ENCODE measurements at places on chromosomes 13 and 19.

DNA sequence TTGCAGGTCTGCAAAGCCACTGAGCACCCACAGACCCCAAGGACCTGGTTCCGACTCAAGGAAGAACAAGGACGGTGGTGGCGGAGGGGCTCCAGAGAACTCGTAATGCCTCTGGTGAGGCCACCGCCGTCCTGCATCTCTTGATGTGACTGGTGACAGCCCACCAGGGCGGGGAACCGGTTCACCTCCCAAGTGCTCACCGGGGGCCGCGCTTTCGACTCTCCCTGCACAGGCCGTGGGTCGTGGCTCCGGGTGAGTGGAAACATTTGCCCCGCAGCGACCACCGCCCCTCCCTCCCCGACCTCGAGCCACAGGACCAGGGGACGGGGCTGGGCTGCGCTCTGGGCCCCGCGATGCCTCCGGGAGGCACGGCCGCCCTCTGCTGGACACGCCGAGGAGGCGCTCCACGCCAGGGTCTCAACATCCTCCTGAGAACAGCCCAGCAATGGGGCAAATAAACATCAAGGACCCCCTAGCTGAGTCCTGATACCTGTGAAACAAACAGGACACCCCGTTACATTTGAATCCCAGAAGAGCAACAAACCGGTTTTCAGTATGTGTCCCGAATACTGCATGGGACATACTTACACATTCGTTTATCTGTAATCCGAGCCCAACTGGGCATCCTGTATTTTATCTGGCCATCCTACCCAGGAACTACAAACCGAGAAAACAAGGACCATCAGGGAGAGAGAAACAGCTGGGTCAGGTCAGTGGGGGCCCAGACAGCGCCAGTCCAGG lies 3.9 kb upstream of the PLPP2 start:
- peak; percentile 63 for DNase-seq

GRCh38 chr13:101514695-101515275 lies 62.3 kb downstream of the ITGBL1 start:
- peak; percentile 60 for DNase-seq

DNA sequence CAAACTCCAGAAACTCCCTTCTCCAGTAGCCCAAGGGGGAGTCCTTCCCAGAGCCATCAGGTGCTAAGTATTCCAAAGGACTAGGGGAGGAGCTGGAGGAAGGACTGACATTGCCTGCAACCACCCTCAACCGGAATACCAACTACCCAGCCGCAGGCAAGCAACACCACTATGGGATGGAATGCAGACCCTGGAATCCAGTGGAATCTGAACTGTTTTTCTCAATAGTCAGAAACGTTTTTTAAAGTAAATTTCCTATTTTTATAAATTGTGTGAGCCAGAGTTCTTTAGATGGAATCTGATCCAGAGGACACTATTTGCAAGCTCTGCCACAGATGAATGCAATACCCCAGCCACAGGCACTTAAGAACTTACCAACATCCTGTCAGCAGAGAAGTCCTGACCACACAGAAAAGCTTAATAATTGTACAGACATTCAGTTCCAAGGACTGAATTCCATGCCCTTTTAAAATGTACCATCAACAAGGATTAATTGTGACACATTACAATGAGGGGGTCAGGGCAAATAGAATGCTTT lies 92.1 kb downstream of the USP12 start:
- peak; percentile 29 for DNase-seq

DNA sequence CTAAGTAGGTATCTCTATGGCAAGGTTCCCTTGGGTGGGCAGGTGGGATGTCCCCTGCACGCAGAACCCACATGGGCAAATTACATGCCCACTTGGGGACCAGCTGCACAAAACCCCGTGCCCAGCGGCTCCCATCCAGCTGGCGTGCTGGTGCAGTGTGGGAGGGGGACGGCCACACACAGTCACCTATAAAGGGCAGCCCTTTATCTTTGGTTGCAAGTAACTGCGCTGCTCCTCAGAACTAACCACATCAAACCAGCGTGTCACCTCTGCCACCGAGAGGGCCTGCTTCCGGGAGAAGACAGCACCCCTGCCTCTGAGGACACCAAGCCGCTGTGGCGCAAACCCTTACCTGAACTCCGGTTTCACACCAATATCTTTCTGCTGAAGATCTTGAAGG lies 32.2 kb downstream of the ANKRD27 start:
- DNase-seq, result no peak

DNA sequence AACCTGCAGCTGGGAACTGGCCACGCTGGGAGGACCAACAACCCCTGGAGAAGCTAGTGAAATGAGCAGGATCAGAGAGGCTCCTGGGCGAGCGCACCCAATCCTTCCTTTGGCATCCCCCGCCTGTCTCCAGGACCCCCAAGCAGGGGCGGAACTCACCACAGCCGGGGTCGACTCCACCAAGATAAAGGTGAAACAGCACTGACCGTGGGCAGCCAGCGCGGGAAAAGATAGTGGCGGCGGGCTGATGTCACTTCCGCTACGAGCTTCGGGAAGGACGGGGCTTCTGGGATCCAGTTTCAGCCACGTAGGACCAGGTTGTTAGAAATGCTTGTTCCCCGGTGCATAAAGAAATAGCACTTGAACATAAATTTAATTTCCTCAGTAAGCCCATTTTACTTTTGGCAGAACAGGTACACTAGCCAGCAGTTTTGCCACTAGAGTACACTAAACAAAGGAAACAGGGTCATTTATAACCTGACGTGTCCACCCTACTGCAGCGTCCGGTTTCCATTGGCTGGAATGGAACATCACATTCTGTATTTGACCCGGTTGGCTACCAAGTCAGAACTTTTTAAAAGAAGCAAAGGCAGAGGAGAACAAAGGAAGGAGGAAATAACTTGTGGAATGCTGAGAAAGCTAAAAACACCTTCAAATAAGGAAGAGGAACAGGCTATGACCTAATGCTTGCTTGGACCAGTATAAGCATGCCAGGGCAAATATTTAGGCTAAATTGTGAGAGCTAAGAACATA lies 25.5 kb upstream of the ZNF562 start:
- DNase-seq, result peak; percentile 78

DNA sequence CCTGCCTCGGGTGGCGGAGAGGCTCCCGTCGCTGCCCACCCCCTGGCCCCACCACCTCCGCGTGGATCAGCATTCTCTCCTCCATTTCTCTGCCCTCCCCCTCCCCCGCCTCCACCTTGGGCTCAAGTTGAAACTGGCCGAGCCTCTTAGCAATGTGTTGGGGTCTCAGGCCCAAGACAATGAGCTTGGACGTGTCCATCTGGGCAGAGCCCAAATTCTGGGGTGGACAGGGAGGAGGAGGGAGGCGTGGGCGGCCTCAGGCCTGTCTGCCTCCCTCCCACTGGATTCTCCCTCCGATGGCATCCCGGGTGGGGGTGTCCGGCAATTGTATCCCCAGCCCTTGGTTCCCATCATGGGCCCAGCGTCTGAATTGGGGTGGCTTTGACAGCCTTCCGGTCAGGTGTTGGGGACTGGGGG lies 1.2 kb downstream of the CELF5 start:
- no peak for DNase-seq

- peak; percentile 0 for DNase-seq
These were observed 982.4 kb upstream of the MIR17HG start for GRCh38 chr13:90365130-90365529.

DNA sequence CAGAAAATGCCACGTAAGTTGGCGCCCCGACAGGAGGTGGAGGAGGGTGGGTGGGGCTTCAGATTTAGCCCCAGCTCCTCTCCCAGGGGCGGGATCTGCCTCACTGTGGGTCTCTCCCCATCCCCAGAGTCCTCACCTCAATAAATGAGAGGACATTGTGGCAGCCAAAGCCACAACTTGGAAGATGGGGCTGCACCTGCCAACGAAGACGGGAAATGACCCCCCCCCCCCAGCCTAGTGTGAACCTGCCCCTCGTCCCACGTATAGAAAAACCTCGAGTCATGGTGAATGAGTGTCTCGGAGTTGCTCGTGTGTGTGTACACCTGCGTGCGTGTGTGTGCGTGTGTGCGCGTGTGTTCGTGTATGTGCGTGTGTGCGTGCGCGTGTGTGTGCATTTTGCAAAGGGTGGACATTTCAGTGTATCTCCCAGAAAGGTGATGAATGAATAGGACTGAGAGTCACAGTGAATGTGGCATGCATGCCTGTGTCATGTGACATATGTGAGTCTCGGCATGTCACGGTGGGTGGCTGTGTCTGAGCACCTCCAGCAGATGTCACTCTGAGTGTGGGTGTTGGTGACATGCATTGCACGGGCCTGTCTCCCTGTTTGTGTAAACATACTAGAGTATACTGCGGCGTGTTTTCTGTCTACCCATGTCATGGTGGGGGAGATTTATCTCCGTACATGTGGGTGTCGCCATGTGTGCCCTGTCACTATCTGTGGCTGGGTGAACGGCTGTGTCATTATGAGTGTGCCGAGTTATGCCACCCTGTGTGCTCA lies 1.5 kb upstream of the TRAPPC5 start:
- peak; percentile 65 for DNase-seq

GRCh38 chr13:63409791-63410351 lies 1994.2 kb upstream of the PCDH20 start:
- no peak for DNase-seq

DNA sequence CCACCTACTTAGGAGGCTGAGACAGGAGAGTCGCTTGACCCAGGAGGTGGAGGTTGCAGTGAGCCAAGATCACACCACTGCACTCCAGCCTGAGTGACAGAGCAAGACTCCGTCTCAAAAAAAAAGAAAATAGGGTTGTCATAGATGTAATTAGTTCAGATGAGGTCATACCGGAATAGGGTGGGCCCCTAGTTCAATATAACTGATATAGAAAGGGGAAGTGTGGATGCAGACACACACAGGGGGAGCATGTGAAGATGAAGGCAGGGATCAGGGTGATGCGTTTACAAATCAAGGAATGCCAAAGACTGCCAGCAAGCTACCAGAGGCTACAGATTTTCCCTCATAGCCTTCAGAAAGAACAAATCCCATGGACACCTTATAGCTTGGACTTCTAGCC lies 24.3 kb upstream of the EEF1AKMT1 start:
- DNase-seq, result no peak

DNA sequence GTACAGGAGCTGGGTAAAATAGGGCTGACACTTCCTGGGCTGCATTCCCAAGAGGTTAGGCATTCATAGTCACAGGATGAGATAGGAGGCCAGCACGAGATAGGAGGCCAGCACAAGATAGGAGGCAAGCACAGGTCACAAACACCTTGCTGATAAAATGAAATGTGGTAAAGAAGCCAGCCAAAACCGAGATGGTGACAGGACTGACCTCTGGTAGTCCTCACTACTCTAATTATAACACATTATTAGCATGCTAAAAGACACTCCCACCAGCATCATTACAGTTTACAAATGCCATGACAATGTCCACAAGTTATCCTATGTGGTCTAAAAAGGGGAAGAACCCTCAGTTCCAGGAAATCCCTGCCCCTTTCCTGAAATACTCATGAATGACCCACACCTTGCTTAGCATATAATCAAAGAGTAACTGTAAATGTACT lies 20.9 kb upstream of the IGSF23 start:
- DNase-seq, result no peak

GRCh38 chr19:5966215-5966614 lies 11.7 kb downstream of the RANBP3 start:
- DNase-seq, result no peak

DNA sequence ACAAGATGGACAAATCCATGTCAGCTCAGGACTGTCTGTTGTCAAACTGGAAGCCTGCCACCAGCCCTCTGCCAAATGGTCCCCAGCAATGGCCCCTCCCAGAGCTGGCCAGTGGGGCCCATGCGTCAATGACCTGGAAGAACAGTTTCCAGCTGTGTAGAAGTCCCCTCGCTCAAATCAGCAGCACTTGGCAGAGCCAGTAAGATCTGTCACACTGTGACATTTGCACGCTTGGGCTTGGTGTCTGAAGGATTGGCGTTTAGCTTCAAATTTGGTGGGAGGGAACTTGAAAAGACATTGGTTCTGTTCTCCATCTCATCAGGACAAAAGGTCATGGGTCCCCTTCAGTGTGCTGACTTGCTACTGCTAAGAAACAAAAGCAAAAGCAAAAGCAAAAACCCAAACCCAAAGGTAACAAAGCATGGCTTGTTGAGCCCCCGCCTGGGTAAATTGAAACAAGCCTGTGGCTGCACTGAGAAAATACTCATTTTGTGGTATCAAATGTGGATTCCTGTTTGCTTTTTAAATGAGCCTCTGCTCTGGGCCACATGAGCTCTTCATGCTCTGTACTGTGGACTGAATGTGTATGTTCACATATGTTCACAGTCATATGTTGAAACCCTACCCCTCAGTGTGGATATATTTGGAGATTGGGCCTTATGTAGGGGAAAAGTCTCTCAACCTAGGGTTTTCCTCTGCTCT lies 253.6 kb upstream of the MAB21L1 start:
- no peak for DNase-seq

DNA sequence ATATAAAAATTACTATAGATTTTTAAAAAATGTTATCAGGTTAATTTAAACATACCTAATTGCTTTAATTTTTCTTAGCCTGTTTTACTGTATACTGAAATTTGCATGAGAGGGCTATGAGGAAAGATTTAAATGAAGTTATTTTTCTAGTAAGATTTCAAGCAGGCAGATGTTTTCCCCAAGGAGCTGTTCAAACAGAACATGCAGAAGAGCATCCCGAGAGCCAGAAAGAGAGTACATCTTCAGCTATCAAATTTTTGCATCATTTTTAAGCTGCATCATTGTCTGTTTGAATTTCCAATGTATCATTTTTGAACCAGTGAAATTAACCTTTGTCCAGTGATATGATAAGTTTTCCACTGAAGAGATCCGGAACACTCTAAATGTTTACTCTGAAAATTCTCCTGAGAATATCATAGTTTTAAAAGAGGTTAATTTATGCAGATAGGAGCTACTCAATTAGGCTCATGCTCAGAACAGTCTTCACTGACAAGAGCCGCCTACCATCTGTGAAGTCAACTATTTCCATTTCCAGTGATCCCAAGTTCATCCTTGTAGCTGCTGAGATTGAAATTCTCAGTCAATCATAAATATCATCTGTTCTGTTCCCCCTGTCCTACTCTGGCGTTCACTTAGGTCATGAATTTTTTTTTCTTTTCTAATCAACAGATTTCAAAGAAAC lies 467.7 kb upstream of the NBEA start:
- DNase-seq, result no peak

DNA sequence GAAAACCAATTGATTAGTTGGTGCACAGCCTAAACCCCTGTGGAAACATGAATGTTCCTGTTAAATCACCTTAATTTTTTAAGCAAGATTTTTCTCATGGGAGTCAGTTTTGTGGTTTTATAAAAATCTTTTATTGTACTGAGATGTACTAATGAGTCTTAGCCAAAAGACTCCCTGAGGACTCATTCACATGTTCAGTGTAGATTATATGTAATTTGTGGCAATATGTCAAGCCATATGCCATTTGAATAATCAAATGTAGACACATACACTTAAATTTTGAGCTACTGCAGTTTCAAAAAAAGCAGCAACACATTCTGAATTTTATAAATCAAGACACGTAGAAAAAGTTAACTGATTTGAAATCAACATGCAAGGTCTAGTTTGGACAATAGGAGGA lies 395.2 kb downstream of the MYO16 start:
- no peak for DNase-seq

GRCh38 chr13:91659256-91660075 lies 261.0 kb downstream of the GPC5 start:
- DNase-seq, result no peak

GRCh38 chr13:106083620-106084350 lies 451.7 kb downstream of the EFNB2 start:
- DNase-seq, result peak; percentile 52

- no peak for DNase-seq
These were observed 74.2 kb upstream of the CSNK1A1L start for GRCh38 chr13:37179645-37180044.

GRCh38 chr19:38047049-38047438 lies 140.0 kb downstream of the SIPA1L3 start:
- DNase-seq, result no peak

GRCh38 chr13:77338961-77339401 lies 12.1 kb upstream of the MYCBP2 start:
- no peak for DNase-seq
